Tibial artery (tissue), 4 donors: ENCODE measurements at places on chromosomes 5 and 9.
A peak's percentile ranks its signal among the peaks of the same experiment; 100 is the strongest.

- no peak for DNase-seq
Measured at GRCh38 chr5:107853031-107853430, 182.3 kb upstream of the EFNA5 start.

GRCh38 chr9:17064558-17064957, 70.3 kb upstream of the CNTLN start:
- no peak for DNase-seq

- no peak for DNase-seq
Measured at GRCh38 chr9:85248514-85249312, 493.0 kb downstream of the AGTPBP1 start.

DNA sequence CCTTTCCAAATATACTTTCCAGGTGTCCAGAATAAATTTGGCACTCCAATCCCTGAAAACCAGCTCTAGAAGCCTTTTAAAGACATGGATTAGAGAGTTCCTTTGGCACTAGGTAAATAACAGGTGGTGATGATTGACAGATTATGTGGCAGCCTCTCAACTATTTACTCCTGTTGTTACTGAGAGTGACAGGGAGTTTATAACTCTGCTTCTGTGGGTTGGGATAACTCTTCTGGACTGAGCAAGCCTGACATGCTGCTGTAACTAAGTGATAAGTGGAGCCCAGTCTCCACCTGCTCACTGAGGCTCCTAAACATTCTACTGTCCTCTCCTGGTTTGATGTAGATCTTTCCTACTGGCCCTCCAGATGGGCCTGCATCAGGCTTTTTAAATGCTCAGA, 693.2 kb upstream of the FTMT start:
- DNase-seq, result no peak

DNA sequence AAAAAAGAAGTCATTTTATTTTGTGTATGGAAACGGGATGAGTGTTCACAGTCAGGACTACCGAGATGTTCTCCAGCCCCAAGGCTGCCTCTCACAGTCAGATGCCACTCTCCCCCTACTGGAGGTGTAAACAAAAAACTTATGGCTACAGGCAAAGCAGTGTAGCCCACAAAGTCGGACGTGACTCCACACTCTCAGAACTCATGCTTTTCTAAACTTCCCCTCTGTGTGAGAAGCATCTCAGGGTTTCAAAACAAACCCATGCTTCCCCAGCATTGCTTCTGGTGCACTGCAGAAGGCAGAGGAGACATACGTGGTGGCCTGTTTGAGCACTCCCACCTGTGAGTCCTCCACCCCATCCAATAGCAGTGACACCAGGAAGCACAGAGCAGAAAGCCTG, 580.3 kb downstream of the BNC2 start:
- no peak for DNase-seq

GRCh38 chr5:122435761-122436160, 123.7 kb downstream of the SNCAIP start:
- no peak for DNase-seq

- no peak for DNase-seq
Measured at GRCh38 chr9:89177012-89177943, 1.3 kb downstream of the SHC3 start.

GRCh38 chr5:173315495-173316338, 12.5 kb downstream of the STC2 start:
- peak; percentile 85 for DNase-seq

DNA sequence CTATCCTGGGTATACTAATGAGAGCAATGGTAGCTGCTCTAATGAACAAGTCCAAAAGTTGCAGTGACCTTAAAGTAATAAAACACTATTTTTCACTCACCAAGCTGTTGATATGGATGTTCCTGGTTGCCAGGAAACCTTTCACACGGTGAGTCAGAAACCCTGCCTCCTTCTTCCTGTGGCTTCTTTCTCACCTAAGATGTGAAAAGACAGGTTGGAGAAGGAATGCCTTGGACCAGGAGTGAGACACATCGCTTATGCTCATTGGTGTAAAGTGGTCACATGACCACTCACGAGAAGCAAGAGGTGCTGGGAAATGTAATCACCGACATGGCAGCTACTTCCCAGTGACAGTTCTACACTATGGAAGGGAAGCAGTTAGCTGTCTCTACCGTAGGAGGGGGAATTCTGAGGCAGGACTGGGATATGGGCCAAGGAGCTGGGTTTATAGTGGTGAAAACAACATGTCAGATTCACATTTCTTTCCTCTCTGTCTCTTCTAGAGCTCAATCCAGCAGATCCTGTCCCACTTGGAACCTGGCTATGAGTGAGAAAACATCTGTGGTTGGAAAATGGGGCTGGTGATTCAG, 320.4 kb upstream of the KLF4 start:
- DNase-seq, result no peak

GRCh38 chr5:8396246-8396645, 527.3 kb downstream of the MTRR start:
- DNase-seq, result no peak

GRCh38 chr9:118162716-118163115, 458.5 kb downstream of the TLR4 start:
- no peak for DNase-seq

DNA sequence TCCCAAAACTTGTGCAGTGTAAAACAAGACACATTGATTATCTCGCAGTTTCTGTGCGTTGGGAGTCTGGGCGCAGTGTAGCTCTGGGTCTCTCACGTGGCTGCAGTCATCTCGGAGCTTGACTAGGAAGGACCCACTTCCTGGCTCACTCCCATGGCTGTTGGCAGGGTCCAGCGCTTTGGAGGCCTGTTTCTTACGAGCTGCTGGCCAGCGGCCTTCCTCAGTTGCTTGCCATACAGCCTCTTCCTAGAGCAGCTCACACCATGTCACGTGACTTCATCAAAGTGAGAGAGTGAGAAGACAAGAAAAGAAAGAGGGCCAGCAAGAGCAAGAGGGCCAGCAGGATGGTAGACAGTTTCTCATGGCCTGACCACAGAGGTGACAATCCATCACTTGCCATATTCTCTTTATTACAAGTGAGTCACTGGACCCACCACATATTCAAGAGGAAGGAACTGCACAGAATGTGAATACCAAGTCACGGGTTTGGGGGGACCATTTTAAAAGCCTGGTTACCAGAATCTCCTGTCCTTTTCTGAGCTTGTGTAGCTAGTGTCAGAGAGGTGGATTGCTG, 36.2 kb downstream of the MCCC2 start:
- no peak for DNase-seq

GRCh38 chr5:68225911-68226545, 10.5 kb downstream of the PIK3R1 start:
- DNase-seq, result no peak

DNA sequence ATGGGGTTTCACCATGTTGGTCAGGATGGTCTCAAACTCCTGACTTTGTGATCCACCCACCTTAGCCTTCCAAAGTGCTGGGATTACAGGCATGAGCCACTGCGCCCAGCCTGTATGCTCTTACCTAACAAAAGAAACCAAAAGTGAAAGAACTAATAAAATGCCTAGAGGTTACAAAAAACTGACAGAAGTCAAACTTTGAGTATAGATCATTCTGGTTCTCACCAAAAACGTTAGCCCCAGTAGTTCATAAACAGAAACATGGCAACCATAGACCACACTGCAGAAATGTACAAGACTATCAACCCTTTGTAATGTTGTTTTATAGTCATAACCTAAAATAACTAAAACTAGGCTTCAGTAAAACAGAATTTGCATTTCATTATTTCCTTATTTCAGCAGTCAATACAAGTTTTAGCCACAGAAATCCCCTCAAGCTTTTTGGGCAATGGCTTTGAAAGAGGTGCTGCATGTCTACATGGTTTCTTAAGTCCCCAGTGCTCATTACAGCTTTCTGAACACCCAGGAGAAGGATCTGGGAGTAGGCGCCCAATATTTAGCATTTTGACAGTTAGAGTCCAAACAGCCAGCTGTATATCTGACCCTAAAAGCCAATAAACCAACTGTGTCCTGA, 72.5 kb downstream of the EPB41L4A start:
- no peak for DNase-seq

DNA sequence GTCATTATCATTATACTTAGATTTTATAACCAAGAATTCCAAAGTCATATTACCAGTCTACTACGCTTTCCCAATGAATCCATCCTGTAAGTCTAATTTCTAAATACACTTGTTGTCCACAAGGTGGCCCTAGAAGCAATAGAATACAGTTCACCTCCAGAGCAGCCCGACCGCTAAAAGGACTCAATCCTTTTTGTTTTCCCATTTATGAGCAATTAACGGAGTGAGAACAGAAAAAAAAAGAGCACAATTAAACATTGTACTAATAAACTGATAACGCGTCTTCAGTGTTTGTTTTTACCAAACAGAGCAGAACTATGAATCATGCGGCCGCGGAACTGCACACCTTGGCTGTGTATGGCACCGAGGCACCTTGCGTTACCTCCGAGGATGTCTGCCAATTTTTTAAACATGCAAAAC, 160.7 kb upstream of the DAPK1 start:
- no peak for DNase-seq

DNA sequence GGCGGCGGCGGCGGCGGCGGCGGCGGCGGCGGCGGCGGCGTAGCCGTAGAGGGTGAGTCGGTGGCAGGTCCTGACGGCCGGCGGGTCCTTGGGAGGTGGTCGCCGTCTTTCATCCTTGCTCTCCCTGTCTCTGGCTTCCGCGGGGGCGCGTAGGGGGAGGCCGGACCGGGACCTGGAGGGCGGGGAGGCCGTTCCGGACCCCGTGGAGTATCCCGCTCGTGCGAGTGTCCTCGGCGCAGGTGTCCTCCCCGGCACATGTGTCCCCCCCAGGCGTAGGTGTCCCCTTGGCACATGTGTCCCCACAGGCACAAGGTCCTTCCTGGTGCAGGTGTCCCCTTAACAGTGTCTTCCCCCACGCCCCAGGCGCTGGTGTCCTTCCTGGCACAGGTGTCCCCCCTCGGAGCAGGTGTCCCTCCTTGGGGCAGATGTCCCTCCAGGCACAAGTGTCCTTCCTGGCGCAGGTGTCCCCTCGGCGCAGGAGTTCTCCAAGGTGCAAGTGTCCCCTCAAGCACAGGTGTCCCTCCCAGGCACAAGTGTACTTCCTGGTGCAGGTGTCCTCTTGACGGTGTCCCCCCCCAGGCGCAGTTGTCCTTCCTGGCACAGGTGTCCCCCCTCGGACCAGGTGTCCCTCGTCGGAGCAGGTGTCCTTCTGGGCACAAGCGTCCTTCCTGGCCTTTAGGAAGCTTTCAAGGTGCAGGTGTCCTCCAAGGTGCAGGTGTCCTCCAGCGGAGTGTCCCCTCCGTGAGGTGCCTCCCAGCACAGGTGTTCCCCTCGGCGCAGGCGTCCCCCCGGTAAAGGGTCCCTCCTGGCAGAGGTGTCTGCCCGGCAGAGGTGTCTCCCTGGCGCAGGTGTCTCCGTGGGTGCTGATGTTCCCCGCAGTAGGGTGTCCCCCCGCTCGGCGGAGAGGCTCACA, 519 bp downstream of the EXOC3 start:
- peak; percentile 18 for DNase-seq

DNA sequence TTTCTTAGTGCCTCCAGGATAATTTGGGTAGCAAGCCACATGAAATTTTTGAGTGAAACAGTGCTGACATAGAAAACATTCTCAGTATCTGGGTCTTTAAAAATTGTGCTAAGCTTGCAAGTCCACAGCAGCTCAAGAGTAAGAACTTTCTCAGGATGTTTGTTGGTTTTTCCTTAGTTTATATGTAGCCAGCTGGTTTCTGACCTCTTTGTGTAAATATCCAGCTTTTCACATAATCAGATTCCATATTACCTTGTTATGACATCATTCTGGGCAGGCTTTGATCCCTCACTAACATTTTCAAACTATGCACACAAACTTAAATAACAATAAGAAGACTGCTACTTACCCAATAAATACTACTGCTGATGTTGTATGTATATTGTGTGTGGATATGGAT, 82.9 kb upstream of the VCAN start:
- no peak for DNase-seq

DNA sequence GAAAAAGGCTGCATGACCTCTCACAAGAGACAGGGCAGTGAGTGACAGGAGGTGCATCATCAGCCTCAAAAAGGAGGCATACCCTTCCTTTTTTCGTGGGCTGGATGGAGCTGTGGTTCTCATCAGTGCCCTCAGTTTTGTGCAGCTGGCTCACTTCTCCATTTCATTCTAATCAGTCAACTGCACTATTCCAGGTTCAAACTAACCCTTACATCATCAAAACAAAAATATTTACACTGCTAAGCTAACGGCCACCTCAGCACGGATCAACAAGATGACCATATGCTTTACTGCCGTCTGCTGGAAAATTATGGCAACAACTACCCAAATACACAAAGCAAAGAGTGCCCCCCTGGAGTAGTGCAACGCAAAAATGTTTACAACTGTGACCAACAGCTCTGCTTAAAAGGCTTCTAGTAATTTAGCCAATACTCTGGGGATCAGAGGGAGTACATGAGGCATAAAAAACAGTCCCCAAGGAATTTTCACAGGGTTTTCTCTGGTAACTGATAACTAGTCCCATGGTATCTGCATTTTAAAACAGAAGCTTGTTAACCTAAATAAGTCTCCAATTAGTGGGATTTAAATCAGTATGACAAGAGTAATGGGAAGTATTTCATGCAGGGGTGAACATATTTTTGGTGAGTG, 10.8 kb downstream of the KCNV2 start:
- DNase-seq, result no peak

DNA sequence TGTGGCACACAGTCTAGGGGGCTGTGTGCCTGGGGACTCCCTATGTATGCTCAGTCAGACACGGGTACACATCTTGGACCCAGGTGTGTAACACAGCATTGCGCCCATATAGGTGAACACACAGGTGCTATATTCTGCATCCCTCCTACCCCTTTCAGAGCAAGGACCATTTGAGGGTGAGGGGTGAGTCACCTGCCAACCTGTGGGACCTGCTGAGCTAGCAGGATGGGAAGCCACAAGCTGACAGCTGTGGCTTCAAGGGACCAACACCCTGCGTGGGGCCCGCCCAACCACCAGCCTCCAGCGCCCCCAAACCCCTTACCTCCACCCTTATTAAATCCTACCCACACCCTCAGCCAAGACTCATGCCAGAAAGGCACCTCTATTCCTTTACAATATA, 14.6 kb upstream of the AQP7 start:
- DNase-seq, result no peak

GRCh38 chr5:174273325-174273724, 227.8 kb downstream of the NSG2 start:
- DNase-seq, result no peak

- no peak for DNase-seq
Measured at GRCh38 chr5:168135897-168136296, 155.5 kb upstream of the WWC1 start.

DNA sequence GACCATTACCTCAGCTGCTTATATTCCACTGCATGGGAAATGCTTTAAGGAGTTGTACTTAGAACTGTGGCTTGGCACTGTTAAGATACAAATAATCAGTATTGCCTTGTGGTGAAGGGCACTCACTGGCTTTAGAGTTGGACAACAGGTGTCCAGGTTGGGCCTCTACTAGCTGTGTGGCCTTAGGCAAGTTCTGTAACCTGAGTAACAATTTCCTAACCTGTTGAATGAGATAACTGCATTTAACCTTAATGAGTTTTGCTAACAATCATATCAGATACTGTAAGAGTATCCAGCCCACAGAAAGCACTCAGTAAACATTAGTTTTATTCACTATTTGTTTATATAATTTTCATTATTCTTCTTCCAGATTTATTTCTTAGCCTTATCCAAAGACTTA, 17.2 kb upstream of the HK3 start:
- no peak for DNase-seq
